Gastroesophageal sphincter (tissue), 4 donors: ENCODE measurements at places on chromosomes 7 and 10. TPM values are rescaled to one million over a fixed set of nuclear protein-coding genes. Genes with fewer than 3 reads are reported as not detected.

DNA sequence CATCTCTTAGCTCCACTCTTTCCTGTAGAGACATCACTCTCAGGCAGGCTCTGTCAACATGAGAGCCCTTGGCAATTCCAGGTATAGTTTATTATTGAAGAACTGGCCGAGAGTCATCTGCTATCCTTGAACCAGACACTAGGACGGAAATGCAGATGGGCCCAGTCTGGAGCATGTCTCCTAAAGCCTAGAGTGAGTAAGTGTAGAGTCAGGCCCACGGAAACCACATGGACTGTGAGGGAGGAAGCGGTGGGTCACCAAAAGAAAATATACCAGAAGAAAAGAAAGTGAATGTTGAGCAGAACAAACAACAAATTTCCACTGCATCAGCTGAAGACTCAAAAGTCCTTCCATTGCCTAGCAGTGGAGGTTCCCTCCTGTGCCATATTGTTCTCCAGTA is 15.7 kb upstream of the RELN start:
- ATAC-seq, result no peak

GRCh38 chr10:103564116-103564501 is 70.6 kb downstream of the NEURL1 start:
- ATAC-seq, result no peak

- peak; percentile 78 for ATAC-seq
Measured at GRCh38 chr10:29881336-29881771, 178.0 kb downstream of the JCAD start.

- peak; percentile 25 for ATAC-seq
Measured at GRCh38 chr7:111137296-111138192, 46.6 kb downstream of the LRRN3 start.

DNA sequence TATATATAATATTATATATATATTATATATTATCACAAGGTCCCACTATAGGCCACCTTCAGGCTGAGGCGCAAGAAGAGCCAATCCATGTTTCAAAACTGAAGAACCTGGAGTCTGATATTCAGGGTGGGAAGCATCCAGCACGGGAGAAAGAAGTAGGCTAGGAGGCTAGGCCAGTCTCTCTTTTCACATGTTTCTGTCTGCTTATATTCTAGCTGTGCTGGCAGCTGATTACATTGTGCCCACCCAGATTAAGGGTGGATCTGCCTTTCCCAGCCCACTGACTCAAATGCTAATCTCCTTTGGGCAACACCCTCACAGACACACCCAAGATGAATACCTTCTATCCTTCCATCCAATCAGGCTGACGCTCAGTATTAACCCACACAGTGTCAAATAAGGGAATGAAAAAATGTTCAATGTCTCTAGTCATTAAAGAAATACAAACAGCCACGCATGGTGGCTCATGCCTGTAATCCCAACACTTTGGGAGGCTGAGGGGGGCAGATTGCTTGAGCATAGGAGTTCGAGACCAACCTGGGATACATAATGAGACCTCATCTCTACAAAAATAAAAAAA is 135.4 kb upstream of the PCBD1 start:
- no peak for ATAC-seq

The TACC2 gene
- total RNA-seq, result 63.2 TPM

The CPEB3 gene
- total RNA-seq, result 10.3 TPM

The TUBAL3 gene
- not detected for total RNA-seq
